Astrocyte of the hippocampus (primary cell): ENCODE measurements at places on chromosomes 1 and 21.

DNA sequence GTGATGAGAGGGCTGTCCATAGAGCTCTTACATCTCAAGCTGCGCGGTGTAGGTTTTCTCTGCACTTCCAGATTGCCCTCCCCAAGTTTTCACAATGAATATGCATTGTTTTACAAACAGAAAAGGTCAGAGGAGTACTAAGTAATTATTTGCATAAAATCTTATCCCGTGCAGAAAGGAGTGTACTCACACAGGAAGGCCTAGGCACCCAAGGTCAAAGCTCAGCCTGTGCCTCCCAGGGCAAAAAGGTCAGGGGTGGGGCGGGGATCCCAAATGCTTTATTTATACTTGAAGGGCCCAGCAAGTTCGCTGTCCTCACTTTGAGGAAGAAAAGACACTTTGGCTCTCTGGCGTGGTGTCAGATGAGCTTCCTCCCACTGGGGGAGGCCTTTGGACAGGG, 10.3 kb upstream of the KCNE1 start:
- no peak for DNase-seq

GRCh38 chr1:39214021-39214713, 9.7 kb downstream of the MACF1 start:
- DNase-seq, result peak; percentile 79

DNA sequence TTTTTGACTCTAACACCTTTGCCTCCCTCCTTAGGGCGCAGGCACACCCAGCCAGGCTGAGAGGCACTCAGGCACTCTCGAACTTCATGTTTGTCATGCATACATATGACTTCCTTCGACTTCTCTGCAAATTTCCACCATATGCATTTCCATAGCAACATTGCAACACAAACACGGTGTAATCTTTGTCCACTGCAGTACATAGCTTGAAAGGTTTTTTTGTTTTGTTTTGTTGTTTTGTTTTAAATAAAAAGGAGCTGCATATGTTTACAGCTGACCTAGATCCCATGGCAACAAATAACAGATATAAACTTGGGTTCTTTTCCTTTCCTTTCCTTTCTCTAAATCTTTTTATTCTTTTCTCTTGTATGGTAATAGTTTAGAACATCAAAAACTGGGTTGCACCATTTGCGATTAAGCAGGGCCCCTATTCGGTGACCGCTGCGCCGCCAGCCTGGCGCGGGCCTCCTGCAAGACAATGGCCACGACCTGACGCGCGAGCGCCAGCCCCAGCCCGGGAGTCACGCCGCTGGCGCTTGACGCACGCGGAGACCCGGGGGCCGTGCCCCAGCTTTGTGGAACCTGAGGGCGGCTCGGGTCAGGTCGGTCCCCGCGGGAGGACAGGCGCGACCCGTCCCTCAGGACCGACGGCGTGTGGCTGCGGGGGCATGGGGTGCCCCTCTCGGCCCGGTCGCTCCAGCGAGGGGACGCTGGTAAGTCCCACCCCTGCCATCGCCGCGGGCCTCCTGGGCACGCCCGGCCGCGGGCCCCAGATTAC, 35.2 kb downstream of the CCN1 start:
- DNase-seq, result peak; percentile 28

- no peak for DNase-seq
Measured at GRCh38 chr1:156198831-156199349, 5.0 kb downstream of the SLC25A44 start.

- DNase-seq, result no peak
Measured at GRCh38 chr1:28519946-28520725, 14.3 kb downstream of the RCC1 start.

DNA sequence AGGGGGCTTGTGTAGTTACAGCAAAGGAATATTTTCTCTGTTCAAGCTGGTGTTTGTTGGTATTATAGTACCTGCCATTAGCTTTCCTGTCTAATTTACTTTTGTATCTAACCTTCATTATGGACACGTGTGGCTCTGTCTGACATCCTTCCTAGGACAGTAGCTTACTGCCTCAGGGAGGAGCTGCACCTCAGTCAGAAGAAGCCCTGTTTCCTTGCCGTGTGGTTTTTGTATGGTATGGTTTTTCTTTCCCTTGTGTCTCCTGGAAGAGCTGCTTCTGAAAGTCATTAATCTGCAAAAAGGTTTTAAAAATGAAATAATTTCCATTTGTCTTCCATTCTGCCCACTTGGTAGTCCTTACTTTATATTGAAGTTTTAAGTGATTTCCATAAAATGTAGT, 17.4 kb upstream of the CRB1 start:
- no peak for DNase-seq
